CD4-positive, alpha-beta T cell treated with Interleukin-6 at 100 ng/mL for 8 hours (primary cell): ENCODE measurements at places on chromosomes 3 and 15.

DNA sequence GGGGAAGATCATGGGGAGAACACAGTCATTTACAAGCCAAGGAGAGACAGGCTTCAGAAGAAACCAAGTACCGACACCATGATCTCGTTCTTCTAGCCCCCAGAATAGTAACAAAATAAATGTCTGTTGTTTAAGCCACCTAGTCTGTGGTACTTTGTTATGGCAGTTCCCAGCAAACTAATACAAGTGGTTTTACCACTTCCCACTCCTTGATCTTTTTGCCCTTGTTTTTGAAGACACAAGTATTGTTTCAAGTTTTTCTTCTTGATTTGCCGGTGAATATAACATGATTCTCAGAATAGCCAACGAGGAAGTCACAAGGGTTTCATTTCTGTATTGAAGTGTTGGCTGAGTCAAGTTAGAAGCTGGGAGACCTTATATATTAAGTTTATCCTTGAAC is 220.3 kb downstream of the SOX2 start:
- DNase-seq = no peak

DNA sequence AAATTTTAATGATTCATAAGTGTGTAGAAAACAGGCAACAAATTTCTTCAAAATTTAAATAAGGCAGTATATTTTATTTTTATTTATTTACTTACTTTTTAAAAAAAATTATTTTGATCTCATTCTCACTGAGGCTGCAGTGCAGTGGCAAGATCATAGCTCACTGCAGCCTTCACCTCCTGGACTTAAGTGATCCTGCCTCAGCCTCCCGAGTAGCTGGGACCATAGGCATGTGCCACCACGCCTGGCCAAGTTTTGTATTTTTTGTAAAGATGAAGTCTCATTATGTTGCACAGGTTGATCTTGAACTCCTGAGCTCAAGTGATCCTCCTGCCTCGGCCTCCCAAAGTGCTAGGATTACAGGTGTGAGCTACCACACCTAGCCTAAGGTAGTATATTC is 61.2 kb upstream of the XRN1 start:
- DNase-seq = no peak

DNA sequence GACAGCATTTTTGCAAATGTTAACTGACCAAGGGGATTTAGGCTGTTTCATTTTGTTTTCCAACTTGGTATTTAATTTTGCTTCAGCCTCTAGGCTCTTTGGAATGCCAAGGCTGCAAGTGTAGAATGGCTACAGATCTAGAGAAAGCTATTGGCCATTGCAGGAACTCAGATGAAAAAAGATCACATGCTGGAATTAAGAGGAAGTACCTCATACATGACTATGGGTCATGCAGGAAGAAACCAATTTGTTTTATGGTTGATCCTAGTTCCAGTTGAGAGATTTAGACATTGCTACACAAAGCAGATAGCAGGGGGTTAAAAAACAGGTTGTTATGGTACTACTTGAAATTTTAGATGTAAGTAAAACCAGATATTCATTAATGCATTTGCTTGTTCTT is 12.7 kb upstream of the CLDN16 start:
- DNase-seq = no peak

- DNase-seq = no peak
Measured at GRCh38 chr3:140296796-140297352, 361.9 kb downstream of the CLSTN2 start.

GRCh38 chr3:56620371-56620770 is 62.7 kb downstream of the TASOR start:
- no peak for DNase-seq

GRCh38 chr3:67943546-67943945 is 289.1 kb upstream of the SUCLG2 start:
- DNase-seq = no peak

- no peak for DNase-seq
Measured at GRCh38 chr3:66386925-66387650, 113.7 kb downstream of the LRIG1 start.

DNA sequence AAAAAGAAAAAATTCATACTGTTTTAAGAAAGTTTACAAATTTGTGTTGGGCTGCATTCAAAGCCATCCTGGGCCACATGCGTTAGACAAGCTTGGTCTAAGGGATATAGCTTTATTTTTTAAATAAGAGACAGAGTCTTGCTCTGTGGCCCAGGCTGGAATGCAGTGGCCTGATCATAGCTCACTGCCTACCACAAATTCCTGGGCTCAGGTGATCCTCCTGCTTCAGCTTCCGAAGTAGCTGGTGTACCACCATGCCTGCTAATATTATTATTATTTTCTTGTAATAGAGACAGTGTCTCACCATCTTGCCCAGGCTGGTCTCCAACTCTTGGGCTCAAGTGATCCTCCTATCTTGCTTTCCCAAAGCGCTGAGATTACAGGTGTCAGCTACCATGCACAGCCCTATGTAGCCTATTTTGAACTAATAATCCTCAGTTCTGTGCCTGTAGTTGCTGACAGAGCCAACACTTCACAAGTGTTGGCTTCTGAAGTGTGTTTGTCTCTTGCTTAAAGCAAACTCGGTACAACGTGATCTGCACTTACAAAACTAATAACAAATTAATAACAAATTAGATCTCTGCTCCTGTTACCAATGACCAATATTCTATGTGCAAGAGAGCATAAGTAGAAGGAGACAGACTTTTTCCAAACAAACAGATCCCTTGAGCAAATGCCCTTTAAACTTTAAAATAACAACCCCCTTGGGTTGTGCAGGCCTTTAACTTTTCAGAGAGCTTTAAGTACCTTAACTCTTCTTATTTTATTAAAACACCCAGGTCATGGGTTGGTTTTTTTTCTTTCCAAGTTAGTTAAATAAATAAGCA is 135.2 kb downstream of the VGLL4 start:
- no peak for DNase-seq

DNA sequence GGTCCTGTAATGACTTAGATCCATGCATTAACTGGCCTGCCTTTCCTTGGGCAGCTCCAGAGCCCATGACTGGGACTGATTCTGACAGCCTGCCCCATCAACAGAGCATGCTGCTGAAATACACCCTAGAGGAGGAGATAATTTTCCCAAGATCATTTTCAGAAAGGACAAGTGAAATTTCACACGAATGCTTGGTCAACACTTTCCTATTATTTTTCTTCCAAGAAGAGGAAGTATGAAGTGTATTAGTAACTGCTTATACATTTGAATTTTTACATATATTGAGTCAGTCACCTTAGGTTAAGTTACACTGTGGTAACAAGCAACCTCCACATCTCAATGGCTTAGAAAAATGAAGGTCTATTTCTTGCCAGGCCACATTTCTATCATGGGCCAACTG is 9.7 kb upstream of the NMNAT3 start:
- no peak for DNase-seq

DNA sequence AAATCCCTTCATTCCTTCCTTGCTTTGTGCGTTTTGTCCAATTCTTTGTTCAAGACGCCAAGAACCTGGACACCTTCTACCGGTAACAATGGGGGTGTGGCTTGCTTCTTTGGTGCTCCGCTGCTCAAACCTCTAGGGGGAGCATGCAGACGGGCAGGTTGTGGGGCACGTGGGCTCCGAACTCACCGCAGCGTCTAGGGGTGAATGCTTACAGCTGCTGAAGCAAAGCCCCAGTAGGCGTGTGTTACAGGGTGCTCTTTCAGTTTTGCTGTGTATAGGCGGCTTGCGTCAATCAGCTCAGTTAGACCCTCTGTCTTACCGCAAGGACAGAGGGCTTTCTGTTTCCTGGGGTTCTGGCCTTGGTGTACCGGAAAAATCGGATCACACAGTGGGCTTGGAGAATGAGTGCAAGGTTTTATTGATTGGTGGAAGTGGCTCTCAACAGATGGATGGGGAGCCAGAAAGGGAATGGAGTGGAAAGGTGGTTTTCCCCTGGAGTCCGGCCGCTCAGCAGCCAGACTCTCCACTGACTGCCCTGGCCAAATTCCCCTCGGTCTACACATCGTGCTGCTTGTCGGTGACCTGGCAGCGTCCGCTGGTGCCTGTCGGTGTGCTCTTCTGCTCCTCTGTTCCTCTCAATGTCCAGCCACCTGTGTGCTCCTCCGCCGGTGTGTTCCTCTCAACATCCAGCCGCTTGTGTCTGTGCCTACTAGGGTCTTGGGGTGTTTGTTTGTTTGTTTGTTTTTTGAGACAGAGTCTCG is 1.2 kb upstream of the LRRC34 start:
- DNase-seq = peak; percentile 73

- DNase-seq = no peak
Measured at GRCh38 chr15:93327364-93327763, 238.4 kb upstream of the RGMA start.

DNA sequence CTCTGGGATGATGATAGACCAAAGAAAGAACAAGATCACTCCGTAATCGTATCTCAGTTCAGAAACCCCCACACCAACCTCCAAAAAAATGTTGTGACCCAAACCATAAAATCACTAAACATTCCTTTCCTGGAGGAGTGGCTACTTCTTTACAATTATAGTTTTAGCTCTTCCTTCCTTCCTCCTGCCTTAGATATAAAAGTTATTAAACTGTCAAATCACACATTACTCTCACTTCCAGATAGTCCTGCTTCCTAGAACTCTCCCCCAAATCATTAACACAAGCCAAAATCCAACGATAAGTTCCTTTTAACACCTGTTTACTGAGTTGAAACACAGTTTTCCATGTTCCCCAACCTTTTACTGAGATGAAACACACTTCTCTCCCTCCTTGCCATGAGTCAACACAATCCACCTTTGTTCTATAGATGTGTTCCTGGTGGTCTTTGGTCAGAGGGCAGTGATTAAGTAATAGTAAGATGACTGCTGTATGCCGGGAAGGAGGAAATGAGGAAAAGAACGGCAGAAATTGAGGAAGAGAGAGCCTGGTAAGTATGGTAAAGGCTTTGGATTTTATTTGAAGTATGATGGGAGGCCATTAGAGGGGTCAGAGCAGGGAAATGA is 8.3 kb upstream of the CRYGS start:
- DNase-seq = no peak

GRCh38 chr3:128549283-128550112 is 56.5 kb upstream of the GATA2 start:
- no peak for DNase-seq

DNA sequence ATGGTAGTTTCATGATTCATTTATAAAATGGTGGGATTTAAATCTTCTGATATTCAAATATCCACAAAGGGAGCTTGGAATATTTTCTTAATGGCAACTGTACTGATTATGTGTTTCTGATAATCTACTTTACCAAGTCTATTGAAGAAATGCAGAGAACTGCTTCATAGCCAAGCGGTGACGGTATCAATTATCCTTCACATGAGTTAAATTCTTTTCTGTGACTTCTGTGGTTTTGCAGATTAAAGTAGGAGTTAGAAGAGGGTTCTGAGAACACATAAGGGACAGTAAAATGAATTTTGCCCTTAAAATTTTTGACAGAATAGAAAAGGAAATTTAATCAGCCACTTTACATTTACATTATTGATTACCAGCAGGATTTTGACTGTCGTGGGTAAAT is 563.2 kb downstream of the GBE1 start:
- DNase-seq = no peak

DNA sequence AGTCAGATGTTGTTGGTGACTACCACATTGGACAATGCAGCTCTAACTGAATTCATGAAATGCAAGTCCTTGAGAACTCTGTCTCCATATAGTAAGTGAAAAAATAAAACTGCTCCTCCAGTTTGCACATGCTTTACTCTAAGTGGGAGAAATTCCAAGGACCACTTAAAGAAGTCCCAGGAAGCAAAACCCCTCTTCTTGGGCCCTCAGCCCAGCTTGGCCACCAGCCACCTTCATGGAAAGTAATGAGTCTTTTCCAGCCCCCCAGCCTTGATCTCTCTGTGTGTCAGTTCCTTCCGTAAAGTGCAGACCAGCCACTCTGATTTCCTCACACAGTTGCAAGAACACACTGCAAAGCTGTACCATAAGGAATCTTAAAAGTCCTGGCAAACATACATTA is 34.5 kb downstream of the DAPK2 start:
- no peak for DNase-seq

GRCh38 chr3:113660896-113661295 is 35.5 kb downstream of the USF3 start:
- DNase-seq = no peak

DNA sequence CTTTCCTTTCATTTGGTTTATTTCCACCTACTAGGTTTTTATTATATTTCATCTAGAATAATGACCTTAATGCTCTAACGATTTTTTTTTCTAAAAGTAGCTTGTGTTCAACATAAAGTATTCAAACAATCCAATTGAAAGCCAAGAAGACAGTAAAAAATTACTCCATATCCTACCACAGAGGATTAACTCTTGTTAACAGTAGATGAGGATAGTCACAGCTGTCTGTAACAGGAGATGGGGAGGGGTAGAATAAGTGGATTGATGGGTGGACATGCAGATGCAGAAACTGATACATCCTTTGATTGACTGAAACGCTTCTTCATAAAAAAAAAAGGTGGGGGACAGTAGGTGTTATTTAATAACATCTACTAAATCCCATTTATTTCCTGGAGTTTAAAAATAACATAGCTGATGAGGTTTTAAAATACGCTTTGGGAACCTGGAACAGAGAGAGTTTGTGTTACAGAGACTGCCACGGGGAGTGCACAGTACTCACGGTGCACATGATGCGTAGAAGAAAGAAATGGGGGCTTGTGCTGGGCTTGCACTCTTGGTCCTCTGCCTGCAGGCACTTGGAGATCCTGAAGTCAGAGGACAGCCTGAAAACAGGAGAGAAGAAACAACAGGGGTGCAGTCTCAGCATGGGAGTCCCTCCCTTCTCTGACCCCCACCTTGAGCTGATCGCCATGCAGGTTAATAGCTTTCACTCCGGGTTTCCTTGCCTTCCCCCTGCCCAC is 226.7 kb downstream of the THSD4 start:
- DNase-seq = no peak

DNA sequence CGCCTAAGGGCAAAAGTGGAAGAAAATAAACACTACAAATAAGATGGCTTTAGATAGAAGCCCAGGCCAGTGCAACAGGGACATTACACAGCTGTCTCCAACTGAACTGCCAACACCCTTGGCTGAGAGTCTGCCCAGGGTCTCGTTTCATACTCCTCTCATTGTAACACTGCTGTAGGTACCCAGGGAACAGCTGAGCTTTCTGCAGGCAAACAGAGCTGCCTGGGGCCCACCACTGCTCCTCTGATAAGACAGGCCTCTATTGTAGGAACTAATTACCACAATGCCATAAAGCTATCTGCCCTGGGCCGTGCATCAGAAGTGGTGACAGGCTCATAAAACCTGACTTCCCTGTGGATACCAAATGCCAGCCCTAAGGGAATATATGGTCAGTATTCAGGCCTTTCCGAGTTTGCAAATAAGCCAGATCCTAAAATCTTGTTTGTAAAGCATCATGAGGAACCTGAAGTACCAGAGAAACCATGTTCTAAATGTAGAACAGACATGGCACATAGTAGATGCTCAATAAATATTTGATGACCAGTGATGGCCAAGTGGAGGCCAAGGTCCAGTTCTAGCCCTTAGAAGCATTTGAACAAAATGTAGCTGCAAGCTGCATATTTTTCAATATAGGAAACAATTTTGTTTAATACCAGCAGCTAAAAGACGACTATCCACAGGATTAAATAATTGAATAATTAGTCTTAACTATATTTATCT is 84.3 kb upstream of the NEO1 start:
- DNase-seq = no peak

GRCh38 chr3:33008282-33008681 is 56.8 kb downstream of the CCR4 start:
- peak; percentile 48 for DNase-seq
